Hindlimb muscle (tissue), 1 donor: ENCODE measurements at places on chromosomes 2 and 18.
A peak's percentile ranks its signal among the peaks of the same experiment; 100 is the strongest.

- no peak for DNase-seq
These were observed 27.2 kb downstream of the CROCC2 start for GRCh38 chr2:240933048-240933965.

GRCh38 chr2:200199005-200199404 is 107.5 kb upstream of the SPATS2L start:
- no peak for DNase-seq

DNA sequence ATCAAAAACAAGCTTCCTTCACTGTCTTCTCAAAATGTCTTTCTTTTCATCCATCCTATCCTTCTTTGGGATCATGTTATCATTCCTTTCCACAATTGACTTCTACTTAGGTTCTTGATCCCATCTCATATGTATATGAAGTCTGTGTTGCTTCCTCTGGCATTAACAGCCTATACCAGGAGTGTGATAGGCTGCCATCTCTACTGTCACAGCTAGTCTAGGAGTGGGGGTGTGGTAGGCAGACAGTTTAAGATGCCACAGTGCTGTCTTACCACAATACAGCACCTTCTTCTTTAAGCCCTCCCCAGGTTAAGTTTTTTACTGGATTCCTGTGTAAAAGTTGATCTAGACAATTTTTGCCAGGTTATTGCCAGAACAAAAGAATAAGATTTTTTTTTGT is 3.7 kb upstream of the HTR2B start:
- DNase-seq: no peak

- no peak for DNase-seq
These were observed 25.8 kb downstream of the CASP10 start for GRCh38 chr2:201208563-201209252.

GRCh38 chr18:3647636-3648035 is 197.7 kb downstream of the TGIF1 start:
- no peak for DNase-seq

- no peak for DNase-seq
These were observed 331.6 kb upstream of the FANCL start for GRCh38 chr2:58572731-58573130.

GRCh38 chr2:30417253-30417652 is 29.8 kb upstream of the LCLAT1 start:
- DNase-seq: peak; percentile 39

DNA sequence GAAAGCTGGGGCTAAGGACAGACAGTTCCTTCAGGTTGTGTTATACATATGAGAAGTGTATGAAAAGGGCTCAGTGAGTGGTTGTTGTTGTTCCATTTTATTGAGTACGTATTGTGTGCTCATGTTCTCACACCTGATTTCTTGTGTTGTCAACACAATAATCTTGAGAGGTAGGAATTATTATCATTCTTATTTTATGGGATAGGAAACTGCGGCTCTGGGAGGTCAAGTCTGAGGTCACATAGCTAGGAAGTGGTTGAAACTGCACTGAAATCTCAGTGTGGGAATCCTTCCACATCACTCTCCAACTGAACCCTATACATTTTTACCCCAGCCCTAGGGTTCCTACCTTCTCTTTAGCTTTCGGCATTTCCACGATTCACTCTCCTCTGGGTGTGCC is 124.2 kb upstream of the CXCR4 start:
- DNase-seq: no peak

DNA sequence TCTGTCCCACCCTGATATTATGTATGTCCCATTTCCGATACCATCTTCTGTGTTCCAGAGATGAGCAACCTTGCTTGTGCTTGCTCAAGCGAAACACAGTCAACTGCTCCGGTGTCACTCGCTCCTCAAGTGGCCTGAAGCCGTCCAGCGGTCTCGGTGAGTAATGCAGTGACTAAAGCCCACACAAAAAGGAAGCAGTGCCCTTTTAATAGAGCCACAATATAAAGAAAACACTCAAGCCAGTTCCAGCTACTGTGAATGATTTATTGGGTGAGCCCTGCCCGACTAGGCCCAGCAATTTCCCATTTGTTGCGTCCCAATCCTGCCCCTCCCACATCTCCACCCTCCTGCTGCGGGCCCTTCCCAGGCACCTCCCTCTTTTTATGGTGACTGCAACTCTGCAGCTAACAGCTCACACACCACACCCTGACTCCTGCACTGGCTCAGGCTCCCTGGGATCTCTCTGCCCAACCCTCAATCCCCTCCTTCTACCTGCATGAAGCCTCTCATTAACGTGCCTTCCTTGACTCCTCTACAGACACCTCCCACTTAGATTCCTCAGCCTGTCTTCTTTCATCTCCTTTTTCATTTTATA is 44.2 kb upstream of the DSC1 start:
- no peak for DNase-seq

GRCh38 chr2:174484573-174484972 is 2.3 kb downstream of the GPR155 start:
- DNase-seq: no peak

- no peak for DNase-seq
These were observed 53.2 kb upstream of the CNGA3 start for GRCh38 chr2:98293030-98293429.

GRCh38 chr2:190136259-190136658 is 73.7 kb upstream of the MSTN start:
- DNase-seq: no peak

- DNase-seq: no peak
These were observed 33.7 kb downstream of the EHBP1 start for GRCh38 chr2:62738981-62739936.

DNA sequence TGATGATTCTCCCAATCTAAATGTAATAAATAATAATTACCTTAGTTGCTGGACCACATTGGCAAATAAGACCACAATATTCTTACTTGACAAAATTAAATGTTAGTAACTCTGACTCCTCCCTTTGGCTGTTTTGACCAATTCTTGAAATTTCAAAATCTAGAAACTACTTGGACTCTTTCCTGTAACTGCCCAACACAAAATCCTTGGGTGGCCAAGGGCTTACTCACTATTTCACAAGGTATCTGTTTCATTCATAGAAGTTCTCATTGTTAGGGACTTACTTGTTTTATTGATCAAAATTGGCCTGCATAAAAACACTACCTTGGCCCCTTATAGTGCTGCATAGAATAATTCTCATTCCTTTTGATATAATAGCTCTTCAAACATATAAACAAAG is 19.4 kb downstream of the CDH20 start:
- no peak for DNase-seq

- DNase-seq: no peak
These were observed 524 bp upstream of the FEV start for GRCh38 chr2:218985325-218986091.

DNA sequence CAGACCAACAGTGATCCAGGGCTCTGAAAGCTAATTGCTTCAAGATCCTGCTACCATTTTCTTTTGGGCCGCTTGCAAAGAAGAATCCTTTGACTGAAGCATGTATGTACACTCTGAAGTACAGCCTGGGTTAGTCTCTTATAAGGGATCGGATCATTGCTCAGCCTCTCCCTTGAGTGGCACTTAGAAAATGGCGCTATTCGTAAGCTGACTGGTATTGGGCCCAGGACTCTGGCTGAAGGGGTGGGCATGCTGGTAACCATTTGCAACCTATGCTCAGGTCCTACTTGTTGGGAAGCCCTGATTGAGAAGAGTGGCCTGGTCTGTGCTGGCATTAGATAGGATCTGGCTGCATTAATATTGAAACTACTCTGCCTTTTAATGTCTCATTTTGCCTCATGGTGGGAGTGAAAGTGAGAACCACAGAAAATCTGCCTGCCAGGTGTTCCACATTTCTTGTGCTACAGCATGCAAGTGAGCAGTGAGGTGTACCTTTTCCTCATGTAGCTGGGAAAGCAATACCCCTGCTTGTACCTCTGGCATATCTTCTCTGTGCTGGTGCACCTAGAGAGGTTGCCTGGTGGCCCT is 661 bp upstream of the MGAT5 start:
- DNase-seq: no peak

- DNase-seq: no peak
These were observed 130.6 kb downstream of the COL6A3 start for GRCh38 chr2:237283131-237283928.

DNA sequence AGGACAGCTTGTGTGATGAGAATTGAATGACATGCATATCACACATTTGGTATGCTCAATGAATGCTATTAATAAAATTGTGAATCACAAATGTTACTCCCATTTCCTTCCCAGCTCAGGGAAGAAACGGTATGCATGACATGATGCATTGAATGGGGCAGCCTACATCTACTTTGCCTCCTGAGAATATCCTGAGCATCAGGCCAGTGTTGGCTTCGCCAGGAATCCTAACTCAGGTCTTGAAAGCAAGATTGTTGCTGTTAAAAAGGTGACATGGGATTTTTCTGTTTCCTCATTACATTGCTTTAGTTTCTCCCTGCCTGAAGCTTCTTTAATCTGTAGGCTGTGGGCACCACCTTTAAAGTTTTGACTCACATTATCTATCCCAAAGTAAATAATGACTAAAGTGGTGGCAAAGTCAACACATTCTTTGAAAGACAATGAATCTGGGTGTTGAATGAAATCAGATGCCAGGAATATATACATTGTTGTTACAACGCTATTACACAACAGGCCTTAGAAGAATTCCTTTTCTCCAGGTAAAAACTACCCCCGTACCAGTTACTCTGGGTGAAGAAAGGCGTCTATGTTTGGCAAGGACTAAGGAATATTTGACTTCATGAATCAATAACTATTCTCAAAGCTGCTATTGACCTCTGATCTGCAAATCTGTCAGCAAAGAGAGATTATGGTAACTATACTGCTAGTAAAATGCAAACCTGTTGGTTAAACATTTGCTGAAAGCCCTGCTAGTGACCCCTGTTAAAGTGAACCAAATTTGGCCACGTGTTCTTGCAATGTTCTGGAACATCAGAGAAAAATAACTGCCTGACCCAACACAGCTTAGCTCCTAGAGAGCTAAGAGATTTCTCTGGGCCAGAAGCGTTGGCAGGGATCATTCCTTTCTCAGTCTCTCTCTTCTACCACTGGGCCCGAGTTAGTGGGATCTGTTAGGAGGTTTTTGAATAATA is 30.5 kb upstream of the NEDD4L start:
- DNase-seq: no peak

GRCh38 chr2:144544053-144544452 is 24.1 kb upstream of the ZEB2 start:
- DNase-seq: no peak

DNA sequence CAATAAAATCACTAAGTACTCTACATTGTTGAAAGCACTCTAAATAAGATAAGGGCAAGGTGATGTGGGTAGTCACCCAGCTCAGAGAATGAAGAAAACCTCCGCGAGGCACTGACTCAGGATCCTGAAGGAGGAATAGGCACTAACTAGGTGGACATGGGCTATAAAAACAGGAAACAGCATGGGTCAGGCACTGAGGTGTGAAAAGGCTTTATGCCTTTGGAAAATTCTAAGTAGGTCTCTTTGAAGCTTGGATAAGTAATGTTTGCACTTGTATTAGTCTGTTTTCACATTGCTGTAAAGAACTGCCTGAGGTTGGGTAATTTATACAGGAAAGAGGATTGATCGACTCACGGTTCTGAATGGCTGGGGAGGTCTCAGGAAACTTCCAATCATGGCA is 161.6 kb downstream of the EPHA4 start:
- DNase-seq: no peak

- DNase-seq: no peak
These were observed 37.3 kb downstream of the RHOB start for GRCh38 chr2:20484034-20484617.

DNA sequence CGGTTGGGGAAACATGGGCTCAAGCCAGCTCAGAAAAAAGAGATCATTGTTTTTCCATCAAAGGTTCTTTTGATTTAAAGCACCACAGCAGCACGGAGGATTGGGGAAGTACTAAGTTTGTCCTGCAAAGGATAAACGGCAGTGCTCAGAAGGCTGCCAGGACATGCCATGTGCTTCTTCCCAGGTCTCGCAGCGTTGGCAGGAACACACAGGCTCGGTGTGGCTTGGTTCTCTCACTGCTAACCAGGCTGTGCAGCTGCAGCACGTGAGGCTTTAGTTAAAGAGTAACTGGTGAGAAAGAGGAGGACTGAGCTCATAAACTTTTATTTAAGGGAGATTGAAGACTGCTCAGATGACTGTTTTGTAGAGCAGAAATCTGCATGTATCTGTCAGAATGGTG is 264.3 kb downstream of the TSN start:
- DNase-seq: peak; percentile 21

- no peak for DNase-seq
These were observed 63.0 kb upstream of the HAAO start for GRCh38 chr2:42855221-42855970.

DNA sequence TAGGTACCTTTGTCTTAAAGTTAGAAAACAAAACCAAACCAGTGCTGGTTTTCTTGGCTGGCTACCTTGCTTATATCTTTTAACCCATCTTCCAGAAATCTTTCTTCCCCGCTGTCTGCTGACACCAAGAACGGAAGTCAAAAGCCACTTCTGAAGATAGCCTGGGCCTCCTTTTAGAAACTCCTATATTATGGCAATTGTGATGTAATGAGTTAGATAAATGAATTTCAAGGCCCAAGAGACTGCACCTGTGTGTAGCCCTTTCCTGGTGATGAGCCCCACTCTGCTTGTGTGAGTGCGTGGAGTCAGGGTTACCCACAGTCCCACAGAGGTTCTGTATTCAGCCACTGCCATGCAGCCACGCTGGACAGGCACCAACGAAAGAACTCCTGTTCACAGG is 60.7 kb downstream of the ARMC9 start:
- DNase-seq: no peak

DNA sequence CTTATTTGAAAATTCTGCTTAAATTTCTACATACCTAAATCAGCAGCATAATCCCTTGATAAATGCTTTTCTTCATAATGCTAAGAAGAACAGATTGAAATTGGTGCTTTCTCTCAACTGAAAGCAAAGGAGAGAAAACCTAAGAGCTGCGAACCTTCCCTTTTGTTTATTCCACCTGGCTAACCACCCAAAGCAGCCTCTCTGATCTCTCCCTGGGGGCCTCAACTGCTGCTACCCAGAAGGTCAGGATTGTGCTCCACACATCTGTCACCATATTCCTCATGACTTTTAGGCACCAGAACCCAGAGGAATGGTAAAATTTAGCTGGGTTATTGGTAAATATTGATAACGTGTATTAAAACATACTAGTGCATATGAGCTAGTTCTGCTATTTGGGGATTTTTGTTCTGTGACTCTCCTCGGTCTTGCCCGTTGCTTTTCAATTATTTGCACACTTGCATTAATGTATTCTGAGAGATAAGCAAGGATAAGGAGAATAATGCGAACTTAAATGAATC is 334.1 kb downstream of the RIT2 start:
- no peak for DNase-seq

DNA sequence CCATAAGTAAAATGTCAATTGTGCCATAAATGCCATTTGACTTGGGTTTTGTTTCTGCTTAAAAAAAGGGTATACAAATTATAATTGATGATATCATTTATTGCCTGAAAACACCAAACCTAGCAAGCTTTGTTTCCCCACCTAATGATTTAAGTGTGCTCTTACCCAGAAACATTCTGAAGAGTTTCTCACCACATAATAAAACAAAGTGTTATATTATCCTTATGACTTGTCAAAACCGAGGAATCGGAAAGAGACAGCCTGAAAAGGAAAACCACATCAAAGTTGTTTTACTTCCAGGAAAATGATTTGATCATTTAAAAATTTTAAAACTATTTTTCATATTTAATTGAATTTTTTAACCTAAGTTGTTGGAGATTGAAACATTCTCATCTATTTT is 170.5 kb upstream of the SLC39A10 start:
- DNase-seq: no peak

- no peak for DNase-seq
These were observed 26.9 kb upstream of the RAB31 start for GRCh38 chr18:9681217-9681616.

GRCh38 chr18:77110400-77110799 is 22.2 kb downstream of the MBP start:
- no peak for DNase-seq

- DNase-seq: no peak
These were observed 178.7 kb downstream of the NCKAP5 start for GRCh38 chr2:133389569-133389968.
